ENCODE measurements at places on chromosomes 13 and 19.

- DNase-seq = no peak
Observed at GRCh38 chr19:55353356-55353802, 1.1 kb downstream of the COX6B2 start.

DNA sequence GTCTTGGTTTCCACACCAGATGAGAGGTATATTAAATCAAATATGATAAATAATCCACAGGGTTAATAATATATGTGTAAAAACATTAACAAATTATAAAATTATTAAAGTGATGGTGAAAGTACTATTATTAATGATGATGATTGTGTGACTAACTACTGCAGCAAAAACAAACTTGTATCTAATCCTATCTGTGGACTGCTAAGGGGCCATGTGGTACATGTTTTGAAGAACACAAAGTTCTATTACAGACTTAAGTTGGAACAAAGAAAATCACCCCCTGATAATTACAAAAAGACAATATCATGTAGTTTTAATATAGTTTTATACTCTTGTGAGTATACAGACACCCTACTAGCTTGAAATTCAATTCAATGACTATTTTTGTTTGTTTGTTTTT lies 504.2 kb upstream of the NBEA start:
- no peak for DNase-seq

DNA sequence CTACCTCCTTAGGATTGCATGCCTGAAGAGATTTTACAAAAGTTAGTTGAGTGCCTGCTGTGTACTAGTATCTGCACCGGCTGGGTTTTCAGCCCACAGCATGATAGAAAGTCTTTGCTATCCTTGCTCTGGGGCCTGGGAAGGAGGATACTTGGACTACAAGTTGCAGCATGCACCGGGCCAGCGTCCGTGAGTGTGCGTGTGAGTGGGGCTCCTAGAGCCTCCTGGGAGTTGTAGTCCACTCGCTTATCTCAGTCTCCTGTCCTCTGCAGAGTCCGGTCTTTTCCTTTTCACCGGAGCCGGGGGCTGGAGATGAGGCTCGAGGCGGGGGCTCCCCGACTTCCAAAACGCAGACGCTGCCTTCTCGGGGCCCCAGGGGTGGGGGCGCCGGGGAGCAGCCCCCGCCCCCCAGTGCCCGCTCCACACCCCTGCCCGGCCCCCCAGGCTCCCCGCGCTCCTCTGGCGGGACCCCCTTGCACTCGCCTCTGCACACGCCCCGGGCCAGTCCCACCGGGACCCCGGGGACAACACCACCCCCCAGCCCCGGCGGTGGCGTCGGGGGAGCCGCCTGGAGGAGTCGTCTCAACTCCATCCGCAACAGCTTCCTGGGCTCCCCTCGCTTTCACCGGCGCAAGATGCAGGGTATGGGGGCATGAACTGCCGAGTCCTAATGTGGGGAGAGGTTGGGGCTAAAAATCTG lies 20.6 kb downstream of the BRSK1 start:
- DNase-seq = no peak

- DNase-seq = no peak
Observed at GRCh38 chr13:20441879-20442278, 83.8 kb downstream of the CRYL1 start.

DNA sequence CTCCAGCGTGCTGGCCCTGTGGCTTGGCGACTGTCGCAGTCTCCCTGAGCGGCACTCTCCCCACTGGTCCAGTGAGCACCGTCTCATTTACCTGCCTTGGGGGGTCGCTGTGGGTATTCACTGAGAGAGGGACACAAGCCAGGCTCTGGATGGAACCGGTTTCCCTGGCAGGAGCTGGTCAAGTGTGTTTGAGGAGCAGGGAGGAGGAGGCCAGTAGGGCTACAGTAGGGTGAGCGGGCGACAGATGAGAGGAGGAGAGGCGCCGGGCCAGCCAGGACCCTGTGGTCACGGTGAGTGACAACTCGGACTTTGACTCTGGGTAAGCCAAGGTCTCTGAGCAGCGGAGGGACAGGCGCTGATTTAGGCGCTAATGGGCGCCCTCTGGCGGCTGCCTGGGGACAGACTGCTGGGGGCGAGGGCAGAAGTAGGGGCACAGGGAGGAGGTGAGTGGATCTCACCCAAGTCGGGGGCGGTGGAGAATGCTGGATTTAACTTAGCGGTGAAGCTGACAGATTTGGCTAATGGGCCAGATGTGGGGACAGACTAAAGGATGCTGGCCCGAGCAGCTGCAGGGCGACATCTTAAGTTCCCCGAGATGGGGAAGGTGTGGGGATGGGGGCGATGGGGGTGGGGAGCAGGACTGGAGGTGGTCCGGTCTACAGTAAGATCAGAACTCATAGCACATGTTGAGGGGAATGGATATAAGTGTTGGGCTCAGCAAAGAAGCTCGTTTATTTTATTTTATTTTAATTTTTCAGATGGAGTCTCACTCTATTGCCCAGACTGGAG lies 4.7 kb upstream of the PRMT1 start:
- DNase-seq = no peak

GRCh38 chr13:93927431-93927830 lies 552.1 kb downstream of the DCT start:
- DNase-seq = no peak

- no peak for DNase-seq
Observed at GRCh38 chr13:100044936-100045335, 44.0 kb upstream of the PCCA start.

DNA sequence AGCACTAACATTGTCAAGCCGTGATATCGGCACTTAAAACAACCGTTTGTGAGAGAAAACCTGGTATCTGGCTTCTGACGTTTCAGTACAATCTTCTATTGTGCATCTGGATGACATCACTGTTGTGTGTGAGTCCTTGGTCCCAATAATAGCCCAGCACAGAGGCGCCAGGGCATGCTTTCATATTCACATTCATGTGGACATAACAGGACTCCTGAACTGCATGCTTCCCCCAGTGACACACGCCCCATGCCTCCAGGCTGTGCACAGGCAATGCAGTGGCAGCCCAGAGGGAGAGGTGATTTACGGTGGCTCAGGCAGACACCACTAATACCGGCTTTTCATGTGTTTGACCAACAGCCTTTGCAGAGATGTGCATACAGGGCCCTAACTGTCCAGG lies 58.1 kb downstream of the MRPL57 start:
- DNase-seq = no peak

DNA sequence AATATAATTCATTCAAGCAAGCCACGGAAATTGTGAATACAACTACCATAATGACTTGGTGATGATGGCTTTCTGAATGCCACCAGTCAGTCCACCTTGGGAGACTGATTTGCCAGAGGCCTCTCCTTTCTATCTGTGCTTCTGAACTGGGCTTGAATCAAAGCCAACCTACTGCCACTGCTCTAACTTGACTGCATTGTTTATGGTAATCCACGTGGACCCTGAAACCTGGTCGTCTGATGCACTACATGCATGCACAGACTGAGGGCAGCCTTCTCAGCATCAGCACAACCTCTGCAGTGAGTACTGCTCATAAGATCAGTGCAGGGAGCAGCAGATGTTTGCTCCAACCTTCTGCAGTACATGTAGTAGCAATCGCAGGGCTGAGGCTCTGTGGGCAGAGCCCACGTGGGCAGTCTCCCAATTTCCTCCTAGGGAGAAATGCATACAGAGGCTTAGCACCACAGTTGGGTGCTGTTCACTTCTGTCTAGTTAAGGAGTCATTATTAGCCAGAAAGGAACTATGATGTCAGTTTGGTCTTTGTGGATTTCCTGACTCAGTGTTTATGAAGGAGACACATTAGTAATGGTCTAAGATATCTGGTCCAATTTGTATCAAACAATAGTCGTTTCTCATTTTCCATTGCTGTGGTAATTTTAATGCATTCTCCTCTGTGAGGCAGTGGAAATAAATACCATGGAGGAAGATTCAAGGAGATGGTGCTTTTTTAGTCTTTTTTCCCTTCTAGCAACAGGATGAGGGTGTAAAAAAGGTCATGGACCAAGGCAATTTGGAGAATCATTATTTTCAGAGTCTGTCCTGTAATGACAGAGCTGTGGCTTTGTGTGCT lies 82.5 kb downstream of the AKAP11 start:
- DNase-seq = no peak

GRCh38 chr19:29074579-29074978 lies 138.4 kb downstream of the UQCRFS1 start:
- no peak for DNase-seq

Data from HL-60 (cell line).